ENCODE measurements at places on chromosomes 7 and 10. TPM values are rescaled to one million over a fixed set of nuclear protein-coding genes. Genes with fewer than 3 reads are reported as not detected.

TWIST1 gene
- total RNA-seq: 31.1 TPM

DNAJC2 gene
- 17.1 TPM for total RNA-seq

CEP55 gene
- total RNA-seq: 0.47 TPM

CHST15 gene
- total RNA-seq: 13.0 TPM

TAS2R5 gene
- 0.38 TPM for total RNA-seq

LLCFC1 gene
- not detected for total RNA-seq
